ENCODE measurements at places on chromosomes 6 and 20.

- DNase-seq: no peak
Observed at GRCh38 chr20:58142843-58143185, 85.6 kb downstream of the ANKRD60 start.

DNA sequence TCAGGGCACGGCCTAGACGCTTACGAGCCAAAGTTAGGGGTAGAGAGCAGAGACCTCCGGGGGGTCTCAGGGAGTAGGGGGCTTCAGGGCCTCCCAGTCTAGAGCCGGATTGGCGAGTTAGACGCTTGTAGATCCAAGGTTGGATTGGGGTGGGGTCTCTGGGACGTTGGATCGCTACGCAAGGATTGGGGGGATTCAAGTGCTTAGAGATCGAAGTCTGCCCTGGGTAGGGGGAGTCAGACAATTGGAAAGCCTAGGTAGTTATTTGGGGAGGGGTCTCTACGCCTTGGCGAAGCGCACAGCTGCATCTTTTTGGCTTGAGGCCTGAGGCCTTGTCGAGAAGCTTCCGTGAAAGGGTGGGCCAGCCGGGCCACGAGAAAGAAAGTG, 469 bp downstream of the STX16 start:
- DNase-seq: no peak

DNA sequence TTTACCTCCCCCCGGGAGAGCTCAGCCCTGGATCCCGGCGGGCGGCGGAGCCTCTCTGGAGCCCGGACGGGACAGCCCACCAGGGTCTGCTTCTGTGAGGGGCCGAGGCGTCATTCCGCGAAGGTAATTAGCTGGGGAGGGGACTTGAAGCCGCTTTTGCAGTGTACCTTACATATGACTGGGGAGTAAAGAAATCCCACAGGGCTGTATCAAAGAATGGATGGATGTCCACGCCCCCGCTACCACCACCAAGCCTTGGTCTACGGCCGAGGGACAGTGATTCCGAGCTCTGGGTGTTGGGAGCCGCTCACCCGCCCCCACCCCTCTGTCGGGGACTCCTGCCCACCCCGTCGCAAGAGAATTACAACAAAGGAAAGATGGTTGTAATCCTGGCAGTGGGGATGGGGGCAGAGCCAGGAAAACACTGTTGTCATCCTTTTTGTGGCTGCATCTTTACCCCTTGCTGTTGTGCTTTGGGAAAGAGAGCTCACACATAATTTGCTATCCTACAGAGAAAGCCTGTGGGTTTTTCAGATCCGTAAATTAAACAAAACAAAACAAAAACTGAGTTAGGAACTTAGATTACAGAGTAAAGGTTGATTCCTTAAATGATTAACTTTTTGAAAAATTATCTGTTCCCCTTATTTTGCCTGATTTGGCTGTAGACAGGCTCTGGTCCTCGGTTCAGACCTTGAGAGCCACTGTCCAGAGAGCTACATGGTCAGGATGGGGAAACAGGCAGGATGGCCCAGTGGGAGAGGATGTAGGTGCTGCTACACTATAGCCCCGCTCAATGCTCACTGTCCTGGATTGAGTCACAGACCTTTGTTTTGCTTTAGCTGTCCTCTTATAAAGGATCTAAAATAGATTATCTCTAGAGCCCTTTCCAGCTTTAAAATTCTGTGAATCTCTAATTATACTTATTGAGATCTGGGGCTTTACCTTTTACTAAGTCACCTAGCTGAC, 997 bp upstream of the FBXO30 start:
- no peak for DNase-seq

DNA sequence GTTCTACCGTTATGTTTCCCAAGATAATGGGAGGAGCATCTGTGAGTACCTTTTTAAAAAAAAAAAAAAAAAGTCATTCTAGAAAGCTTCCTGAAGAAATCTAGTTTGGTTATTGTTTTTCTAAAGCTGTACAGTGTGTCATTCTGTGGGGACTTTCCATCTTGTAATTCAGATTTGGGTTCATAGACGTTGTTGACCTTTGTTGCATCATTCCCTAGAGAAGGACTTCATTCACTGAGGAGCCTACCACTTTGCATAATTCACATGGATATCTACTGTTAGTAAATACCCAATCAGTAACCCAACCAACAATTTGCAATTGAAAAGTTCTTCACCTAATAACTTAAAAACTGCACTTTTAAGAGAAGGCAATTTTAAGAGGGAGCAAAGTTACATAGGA, 60.1 kb downstream of the RPP40 start:
- DNase-seq: no peak

DNA sequence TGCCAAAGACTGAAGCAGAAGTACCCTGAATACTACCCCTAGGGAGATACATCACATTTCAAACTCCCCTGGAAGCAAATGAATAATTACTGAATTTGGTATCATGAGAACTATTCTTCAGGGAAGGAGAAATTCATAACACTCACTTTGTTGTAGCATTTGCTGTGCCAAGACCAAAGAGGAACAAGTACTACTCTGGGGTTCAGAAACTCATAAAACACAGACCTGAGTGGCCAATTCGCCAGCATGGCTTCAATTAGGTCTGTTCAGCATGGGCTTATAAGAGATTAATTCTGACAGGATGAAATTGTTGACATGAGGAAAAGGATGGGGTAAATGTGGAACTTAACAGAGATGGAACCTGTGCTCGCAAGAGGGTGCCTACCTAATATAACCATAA, 6.5 kb downstream of the ELOVL5 start:
- DNase-seq: no peak

- DNase-seq: no peak
Observed at GRCh38 chr6:107173779-107174178, 58.5 kb upstream of the BEND3 start.

DNA sequence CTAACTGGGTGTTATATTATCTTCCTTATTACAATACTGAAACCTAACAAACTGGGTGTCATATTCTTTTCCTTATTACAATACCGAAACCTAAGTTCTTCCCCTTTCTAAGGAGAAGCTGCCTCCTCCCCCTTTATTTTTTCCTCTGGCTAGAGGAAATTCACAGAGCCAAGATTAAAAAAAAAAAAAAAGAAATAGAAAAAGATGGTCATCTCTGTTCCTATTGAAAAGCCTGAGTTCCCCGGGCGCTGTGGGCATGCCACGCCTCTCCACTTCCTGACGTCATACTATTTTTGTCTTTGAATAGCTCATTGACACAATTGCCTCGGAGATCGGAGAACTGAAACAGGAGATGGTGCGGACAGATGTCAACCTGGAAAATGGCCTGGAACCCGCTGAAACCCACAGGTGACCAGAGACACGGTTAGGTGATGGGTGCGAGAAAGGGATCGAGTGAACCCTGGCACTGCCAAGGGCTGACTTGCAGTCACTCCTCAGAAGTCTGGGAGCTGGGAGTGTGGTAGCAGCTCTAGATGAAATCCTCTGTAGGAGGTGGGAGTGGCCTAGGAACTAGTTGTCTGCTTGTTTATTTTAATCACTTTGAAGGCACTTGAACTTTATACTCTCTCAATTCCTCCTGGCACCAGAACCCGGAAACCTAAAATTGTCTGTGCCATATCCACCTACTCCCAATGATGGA, 82.2 kb upstream of the NAA20 start:
- no peak for DNase-seq

- DNase-seq: no peak
Observed at GRCh38 chr6:125618629-125619028, 130.8 kb upstream of the HEY2 start.

DNA sequence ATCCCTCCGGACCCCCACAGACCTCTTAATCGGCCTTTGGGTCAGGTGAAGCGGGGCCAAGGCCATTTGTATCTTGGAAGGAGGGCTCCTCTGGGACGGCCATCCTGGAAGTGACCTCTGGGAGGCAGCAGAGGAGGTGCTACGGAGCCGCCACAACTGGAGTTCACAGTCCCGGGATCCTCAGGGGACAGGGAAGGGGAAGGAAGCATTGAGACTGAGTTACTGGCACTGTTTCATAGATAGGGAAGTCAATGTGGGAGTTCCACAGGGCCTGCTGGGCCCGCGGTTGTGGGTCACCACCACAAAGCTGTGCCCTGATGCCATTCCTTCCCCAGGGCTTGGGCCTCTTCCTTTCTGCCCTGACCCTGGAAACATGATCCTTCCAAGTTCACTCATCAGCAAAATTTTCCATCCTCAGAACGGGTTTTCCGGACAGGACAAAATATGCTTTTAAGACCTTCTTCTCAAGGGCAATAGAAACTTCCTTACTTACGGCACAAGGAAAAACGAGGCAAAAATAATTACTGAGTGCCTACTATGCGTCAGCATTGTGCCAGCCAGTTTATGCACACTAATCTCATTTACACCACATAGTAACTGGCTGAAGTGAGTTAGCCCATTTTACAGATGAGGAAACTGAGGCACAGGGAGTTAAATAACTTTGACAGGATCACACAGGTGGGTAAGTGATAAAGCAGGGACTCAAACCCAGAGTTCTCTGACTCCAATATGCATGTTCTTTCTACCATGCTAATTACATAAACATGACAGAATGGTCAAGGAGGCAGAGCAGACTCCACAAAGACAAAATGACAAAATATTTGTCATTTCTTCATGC, 143.8 kb downstream of the UNC5CL start:
- DNase-seq: no peak

DNA sequence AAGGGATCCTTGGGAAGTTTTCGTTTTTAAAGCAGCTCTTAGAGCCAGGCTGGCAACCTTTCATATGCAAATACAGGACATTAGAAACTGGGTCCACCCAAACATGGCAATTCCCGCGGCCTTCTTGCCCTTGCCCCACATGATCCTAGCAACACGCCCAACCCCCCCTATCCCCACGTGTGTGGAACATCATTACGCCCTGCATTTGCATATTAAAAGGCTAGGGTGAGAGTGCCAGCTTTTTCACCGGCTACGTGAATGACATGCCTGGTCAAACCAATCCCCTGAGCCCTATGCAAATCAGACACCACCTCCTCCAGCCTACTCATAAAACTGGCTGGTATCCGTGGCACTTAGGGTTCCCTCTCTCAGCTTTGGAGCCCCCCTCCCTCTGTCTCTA, 88.1 kb downstream of the TNFRSF21 start:
- no peak for DNase-seq
